SJCRH30 (cell line): ENCODE measurements at places on chromosomes 12 and 14. TPM values are rescaled to one million over a fixed set of nuclear protein-coding genes. Genes with fewer than 3 reads are reported as not detected.
A peak's percentile ranks its signal among the peaks of the same experiment; 100 is the strongest.

DNA sequence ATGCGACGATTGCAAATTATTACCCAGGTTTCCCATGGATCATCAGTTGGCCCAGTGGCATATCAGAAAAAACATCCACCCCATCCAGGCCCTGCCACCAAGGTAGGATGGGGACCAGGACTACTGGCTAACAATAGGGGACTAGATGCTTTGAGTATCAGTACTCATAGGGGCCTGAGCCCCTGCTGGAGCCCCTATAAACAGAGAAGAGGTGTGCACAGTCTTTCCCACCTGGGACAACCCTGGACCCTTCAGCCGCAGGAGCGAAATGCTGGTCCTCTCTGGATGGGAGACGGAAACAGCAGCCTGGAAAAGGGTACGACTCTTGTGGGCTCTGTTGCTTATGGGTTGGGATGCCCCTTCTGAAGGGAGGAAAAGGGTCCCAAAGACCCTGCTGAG is 5.7 kb downstream of the DHH start:
- no peak for DNase-seq

DNA sequence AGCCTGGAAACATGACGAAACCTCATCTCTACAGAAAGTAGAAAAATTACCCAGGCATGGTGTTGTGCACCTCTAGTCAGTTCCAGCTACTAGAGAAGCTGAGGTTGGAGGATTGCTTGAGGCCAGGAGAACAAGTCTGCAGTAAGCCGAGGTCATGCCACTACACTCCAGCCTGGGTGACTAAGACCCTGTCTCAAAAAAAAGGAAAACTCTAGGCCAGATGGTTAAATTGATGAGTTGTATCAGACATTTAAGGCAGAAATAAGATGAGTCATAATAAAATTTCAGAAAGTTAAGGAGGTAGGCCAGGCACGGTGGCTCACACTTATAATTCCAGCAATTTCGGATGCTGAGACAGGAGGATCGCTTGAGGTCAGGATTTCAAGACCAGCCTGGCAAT is 10.7 kb downstream of the EIF2S1 start:
- DNase-seq: no peak

DNA sequence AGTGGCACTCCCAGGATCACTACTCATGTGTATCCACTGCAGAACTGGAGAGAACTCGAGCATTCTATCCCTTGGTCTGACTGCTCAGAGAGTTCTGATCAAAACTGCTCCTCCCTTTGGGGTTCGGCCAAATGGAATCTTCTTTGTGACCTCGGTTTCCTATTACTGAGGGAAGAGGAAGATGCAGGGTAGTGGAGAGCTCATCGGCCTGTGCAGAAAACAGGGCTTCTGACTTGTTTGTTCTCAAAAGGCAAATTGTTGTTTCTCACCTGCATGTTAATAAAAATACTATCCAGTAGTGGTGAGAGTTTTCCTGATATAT is 17.1 kb upstream of the AKAP6 start:
- no peak for DNase-seq

DNA sequence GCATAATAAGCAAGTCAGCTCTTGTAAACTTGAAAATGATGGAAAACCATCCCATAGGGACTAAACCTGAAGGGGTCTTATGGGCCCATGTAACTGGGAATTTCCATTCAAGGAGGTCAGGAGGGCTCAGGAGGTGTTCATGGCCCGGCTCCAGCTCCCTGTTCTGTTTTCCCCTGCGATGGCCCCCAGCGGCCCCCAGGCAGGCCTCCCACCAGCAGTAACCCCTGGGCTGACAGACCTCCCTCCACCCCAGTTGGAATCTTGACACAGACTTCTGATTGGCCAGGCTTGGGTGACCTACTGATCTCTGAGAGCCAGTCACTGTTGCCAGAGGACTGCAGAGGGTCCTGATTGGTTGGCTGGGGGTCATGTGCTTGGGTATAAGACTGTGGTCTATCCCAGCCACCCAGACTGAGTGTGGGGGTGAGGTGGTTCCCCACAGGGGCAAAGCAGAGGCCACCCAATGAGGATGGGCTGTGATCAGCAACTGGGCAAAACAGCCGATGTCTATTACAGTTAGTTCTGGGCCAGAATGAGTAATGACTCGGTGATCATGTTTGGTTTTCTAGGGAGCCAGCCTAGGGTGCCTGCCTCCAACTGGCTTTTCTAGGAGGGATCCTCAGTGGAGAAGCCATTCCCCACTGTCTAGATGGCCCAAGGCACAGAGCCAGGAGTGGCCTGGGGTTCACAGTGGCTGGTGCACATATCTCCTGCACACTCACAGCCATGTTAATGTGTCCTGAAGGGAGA is 27.0 kb downstream of the RHOF start:
- peak; percentile 42 for DNase-seq

DNA sequence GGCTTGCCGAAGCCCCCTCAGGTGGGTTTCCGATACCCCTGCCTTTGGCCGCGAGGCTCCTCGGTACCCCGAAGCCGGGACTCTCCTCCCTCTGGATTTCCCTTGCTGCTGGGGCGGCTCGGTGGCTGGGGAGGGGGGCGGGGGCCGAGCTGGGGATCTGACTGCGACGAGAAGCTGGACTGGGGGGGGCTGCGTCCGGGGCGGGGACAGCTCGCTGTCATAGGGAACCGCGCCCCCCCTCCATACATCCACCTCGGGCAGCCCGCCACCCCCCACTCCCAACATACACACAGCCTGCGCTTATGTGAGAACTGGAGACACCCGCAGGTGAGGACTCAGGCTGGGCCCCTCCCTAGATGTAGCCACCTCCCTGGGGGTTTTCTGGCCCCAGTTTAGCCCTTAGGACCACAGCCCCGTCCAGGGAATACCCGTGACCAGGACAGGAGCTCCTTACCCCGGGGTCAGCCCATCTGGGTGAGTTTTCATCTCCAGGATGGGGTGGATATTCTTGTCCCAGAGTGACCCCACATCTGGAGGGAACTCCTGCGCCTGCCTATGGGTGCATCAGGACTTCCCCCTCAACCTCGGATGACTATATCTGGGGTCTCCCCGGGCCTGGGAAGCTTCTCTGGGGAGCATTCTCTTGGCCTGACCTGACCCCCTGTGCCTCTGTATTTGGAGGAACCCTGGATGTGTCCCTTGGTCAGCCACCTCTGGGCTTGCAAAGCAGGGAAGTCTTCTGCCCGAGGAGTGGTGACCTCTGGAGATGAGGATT is 687 bp downstream of the ASIC1 start:
- DNase-seq: peak; percentile 25

DNA sequence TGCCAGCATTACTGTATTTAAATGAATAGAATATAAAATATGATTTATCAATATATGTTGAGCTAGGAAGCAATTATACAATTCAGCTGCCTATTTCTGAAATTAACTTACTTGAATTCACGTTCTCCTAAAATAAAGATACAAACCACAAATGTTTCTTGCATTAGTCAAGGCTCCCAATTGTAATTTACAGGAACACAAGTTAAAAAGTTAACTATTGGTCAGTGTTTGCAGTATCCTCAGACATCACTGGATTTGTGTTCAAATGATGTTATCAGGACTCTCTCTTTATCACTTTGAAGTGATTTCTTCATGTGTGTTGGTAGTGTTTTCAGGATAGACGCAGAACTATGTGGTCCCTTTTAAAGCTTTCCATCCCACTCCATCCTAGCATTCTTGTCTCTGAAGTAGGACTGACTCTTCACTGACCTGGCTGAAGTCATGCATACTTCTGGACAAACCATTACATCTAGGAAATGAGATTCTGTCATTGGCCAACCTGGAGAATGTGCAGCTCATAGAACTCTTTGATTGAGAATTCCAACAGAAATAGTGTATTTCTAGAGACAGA is 156.1 kb downstream of the KICS2 start:
- DNase-seq: no peak

GRCh38 chr14:38755036-38755435 is 348.0 kb downstream of the SEC23A start:
- no peak for DNase-seq

DNA sequence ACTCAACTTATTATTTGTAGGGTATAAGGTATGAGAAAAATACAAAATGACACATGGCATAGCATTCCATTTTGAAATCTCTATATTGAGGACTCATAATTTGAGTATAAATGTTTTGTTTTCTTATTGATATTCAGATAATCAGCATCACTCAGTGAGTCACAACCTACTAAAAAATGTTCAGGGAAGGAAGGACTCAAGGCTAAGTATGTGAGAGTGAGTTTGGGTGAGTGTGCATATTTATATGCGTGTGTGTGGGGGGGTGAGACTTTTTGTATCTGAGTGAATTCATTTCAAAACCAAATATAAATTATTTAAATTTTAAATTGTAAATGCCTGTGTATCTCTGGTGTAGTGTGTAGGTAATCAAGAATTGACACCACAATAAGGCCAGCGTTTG is 87.8 kb upstream of the PRKD1 start:
- no peak for DNase-seq

DNA sequence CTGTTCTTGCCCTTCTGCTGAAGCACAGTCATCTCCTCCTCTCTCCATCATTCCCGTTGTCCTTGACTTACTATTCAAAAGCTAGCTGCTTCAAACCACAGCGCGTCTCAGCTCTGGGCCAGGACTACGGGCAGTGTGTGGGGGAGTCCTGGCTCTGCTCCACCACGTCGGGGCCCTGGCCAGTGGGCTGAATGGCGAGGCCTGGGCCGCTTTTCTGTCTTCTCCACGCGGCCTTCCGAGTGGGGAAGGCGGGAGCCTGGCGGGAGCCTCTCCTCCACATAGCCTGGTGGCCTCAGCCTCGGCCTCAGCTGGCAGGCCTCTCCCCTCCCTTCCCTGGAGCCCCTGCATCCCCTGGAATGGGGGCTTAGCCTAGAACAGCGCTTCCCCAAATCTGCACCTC is 16.5 kb downstream of the ANKRD9 start:
- DNase-seq: no peak

DNA sequence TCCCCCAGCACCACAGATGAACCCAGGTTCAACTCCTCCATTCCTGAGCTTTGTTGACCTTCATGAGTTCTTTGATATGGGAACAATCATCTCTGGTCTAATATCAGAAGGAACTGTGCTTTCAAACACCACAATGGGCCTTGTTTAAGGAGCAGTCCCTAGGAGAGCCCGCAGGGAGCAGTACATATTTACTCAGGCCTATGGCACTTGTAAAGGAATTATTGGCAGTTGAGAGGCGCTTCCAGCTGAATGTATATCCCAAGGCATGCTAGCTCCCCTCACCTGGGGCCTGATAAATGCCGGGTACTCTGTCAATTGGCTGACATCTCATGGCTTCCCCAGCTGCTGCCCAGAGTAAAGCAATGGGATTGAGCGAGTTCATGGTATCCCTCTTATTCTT is 76.2 kb downstream of the ZFP36L1 start:
- no peak for DNase-seq

GRCh38 chr12:88866881-88867280 is 286.6 kb upstream of the KITLG start:
- DNase-seq: no peak

- no peak for DNase-seq
Observed at GRCh38 chr12:89155826-89156225, 196.5 kb downstream of the DUSP6 start.

DNA sequence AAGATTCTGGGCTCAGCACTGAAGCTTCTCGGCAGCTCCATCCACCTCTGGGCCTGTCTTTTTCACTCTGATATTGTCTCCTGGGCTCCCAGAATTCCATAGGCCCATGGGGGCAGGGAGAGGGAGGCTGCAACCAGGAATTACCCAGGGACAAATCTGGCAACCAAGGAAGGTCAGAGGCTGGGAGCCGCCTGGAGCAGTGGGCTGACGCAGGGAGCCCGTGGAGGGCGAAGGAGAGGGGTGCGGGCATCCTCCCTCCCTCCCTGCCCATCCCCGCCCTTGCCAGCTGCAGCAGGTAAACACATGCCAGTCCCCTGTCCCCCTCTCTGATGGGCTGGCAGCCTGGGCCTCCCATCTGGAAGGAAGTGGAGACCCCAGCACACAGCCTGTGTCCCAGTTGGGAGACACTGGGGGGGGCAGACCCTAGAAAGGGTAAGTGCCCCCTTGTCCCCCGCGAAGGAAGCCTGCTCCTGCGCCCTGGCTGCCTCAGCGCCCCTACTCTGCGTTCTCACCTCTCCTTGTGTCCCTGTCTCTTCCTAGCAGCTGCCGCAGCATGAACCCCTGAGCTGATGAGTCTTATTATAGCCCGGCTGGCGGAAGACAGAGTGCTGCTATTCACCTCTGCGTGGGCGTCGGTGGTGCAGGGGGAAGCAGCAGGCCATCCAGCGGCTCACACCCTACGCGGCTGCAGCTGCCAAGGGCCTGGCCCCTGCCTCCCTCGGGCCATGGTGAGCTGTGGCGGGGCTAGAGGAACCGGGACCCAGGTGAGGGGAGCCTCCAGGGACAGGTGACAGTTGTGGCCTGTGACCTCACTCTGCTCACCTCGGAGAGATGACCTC is 6.7 kb downstream of the LRTM2 start:
- DNase-seq: peak; percentile 33

- DNase-seq: no peak
Observed at GRCh38 chr14:67567654-67568053, 32.4 kb downstream of the PIGH start.

GRCh38 chr12:89831310-89832095 is 122.9 kb upstream of the ATP2B1 start:
- no peak for DNase-seq

DNA sequence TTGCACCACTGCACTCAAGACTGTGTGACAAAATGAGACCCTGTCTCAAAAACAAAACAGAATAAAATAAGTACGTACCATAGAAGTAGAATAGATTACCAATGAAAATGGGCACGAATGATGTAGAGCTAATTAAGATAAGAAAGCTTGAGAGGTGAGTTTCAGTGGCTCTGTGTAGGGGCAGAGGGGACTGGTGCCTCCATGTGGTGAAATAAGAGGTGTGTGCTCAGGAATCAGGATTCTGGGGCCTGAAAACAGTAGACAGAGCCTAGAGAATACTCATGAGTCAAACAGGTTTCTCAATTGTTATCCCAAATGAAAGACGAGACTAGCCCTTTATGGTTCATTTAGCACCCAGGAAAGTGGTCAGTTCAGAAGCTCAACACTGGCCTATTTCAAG is 1145.1 kb downstream of the FLRT2 start:
- no peak for DNase-seq

NACA gene
- 2,251 and 2,266 TPM in 2 replicates for total RNA-seq

ETFBKMT gene
- total RNA-seq: 0.49 and 1.0 TPM in 2 replicates

PPM1H gene
- total RNA-seq: 4.1 and 4.3 TPM in 2 replicates

USP30 gene
- total RNA-seq: 8.6 and 10.2 TPM in 2 replicates

MLXIP gene
- total RNA-seq: 21.1 and 23.2 TPM in 2 replicates

PPFIBP1 gene
- 51.9 and 53.5 TPM in 2 replicates for total RNA-seq

WIF1 gene
- total RNA-seq: not detected in 2 replicates

ENDOU gene
- total RNA-seq: not detected in 2 replicates
